Stimulated activated CD8-positive, alpha-beta memory T cell treated with anti-CD3 and anti-CD28 coated beads, Interleukin-15, amount 100 ng/mL, for 1 hour (primary cell): ENCODE measurements at places on chromosomes 4 and X.

DNA sequence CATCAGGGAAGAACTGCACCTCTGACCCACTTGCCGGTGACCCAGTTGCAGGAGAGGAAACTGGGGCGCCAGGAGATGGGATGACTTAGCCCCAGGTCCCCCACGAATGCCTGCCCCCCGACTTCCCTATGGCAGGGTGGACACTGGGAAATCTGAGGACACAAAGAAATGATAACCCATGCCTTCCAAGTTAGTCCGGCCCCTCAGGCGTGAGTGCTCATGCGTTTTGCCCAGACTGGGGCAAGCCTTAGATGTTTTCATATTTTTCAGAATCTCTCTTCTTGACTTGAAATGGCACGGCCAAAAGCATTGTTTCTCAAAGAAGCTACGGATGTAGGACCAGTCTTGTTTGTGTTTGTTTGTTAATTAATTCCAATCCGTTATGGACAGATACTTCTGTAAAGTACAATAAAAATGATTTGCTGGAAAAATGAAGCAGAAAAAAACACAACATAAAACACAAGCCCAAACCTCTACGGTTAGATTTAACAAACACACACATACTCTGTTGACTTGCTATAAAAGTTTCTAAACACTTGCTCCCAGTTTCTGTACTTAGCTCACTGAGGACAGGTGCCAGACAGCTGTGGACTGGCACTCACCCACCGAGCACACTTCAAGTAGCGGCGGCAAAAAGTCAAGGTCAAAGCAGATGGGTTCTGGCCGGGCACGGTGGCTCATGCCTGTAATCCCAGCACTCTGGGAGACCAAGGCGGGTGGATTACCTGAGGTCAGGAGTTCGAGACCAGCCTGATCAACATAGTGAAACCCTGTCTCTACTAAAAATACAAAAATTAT is 341.5 kb downstream of the BCOR start:
- no peak for DNase-seq

- DNase-seq, result no peak
Measured at GRCh38 chr4:176864238-176864637, 71.5 kb upstream of the VEGFC start.

- no peak for DNase-seq
Measured at GRCh38 chr4:140254651-140255299, 100.8 kb upstream of the MAML3 start.

DNA sequence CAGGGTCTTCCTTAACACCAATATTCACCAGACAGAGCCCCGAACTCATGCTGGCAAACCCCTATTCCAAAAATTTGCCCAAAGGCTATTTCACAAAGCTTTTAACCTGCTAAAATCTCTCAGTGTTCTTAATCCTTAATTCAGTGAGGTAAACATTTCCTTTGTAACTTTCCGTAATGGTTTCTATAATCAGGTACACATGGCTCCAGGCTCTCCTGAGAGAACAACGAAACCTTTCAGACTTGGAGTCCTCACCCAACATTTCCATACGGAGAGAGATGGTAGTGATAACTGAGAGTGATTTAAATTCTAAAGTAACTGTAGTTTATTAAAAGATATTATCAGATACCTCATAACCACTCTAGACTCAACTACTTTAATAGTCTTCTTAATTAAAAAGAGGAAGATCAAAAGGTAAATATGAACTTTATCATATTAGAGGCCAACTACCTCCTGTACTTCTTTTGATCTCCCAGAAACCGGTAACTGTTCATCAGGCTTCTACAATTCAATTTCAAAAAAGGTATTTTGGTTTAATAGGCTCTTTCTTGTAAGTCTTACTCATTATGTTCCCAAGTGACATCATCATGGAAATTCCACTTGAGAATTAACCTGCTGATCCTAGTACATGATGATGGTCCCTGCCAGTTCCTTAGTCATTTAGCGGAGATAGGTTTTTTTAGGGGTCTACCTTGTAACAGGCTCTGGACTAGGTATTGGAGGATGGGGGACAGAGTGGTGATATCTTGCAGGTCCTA is 91.4 kb upstream of the UCP1 start:
- no peak for DNase-seq

GRCh38 chr4:24895461-24895860 is 17.4 kb downstream of the CCDC149 start:
- no peak for DNase-seq

GRCh38 chrX:68175562-68175961 is 257.7 kb downstream of the OPHN1 start:
- no peak for DNase-seq

DNA sequence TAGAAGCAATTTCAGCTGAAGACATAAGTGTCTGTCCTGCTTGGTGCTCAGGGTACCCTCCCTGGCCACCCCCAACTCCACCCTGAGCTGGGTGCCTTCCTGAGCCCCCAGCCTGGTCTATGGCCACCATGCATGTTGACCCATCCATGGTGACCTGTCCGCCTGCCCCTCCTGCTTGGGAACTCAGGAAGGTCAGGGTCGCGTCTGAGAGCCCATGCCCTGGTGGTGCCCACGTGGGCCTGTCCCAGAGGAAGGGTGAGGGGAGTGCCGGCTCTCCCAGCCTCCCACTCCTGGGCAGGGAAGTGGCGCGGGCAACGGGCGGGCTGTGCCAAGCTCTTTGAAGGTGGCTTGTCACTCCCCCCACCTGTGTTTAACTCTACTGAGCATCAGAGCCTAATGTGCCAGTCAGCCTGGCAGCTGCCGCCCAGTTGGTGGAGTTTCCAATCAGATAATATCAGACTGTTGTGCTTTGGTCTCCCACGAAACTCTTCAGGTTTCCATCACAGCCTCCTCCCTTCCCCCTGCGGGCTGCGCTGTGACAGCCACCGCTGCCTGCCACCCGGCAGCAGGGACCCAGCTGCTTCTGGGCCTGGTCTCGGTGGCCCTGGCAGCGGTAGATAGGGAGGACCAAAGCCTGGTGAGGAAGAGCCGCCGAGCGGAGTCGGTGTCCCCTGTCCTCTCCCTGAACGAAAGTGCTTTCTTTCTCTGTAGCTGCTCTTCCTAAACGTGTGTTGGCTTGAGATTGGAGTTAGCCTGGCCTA is 4.8 kb downstream of the SH3BP2 start:
- DNase-seq, result no peak

- no peak for DNase-seq
Measured at GRCh38 chr4:127012549-127012948, 620.2 kb upstream of the INTU start.

DNA sequence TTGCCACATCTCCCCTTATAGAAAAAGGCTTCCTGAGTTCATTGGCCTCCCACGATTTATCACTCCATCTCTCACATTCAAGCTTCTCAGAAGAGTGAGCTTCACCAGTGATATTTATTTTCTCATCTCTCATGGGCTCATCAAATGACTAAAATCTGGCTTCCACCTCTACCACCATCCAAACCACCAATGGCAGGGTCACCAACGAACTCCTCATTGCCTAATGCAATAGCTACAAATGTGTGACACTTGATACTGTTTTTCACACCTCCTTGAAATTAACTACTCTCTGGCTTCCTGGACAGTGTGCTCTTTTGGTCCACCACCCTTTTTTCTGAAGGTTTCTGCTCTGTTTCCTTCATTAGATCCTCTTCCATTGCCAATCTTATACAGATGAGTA is 129.0 kb downstream of the SH2D1A start:
- DNase-seq, result no peak

GRCh38 chr4:182197611-182198010 is 45.6 kb upstream of the TENM3 start:
- no peak for DNase-seq

DNA sequence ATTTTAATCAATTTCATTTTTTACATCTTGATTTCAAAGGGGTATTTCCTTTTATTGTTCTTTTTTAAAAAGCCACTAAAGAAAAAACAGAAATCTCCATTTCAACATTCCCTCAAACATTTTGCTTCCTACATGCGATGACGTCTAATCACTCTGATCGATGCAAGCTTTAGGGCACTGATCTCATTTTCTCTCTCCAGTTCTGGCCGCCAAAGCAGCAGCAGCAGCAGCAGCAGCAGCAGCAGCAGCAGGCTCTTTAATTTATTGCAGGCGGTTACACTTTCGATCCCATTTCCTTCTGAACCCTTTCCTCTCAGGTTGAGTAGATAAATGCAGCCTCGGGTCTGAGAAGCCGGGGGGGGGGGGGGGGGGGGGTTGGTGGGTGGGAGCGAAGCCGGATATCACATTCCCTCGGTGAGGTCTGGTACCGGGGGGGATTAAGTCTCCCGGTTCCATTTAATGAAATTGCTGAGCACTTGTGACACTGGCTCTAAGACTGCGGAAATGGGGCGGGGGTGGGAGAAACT is 3.4 kb upstream of the PCDH7 start:
- DNase-seq, result no peak

DNA sequence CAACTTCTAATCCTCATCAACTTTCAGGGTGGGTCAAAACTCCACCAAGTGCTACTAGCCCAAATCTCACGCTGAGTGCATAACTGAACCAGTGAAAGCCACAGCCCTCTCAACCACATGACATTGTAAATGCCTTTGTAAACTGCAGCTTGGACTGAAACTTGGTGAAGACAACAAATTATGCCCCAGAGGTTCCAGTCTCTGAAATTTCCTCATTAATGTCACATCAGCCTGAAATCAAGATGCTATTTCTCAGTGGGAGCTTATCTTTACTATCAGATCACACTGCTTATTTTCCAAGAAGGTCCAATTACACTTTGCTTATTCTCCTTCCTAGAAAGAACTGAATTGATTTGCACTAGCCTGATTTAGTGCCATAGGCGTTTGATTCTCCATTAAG is 46.6 kb downstream of the SOWAHB start:
- DNase-seq, result no peak

- DNase-seq, result no peak
Measured at GRCh38 chr4:117847849-117848248, 186.4 kb upstream of the NDST3 start.

DNA sequence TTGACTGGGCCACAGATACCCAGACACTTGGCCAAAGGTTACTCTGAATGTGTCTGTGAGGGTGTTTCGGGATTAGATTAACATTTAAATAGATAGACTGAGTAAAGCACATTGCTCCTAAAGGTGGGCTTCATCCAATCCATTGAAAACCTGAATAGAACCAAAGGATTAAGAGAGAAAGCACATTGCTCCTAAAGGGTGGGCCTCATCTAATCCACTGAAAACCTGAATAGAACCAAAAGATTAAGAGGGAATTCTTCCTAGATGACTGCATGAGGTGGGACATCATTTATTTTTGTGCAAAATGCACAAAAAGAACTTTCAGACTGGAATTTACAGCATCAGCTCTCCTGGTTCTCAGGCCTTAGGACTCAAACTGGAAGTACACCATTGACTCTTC is 351.2 kb upstream of the PCDH10 start:
- no peak for DNase-seq

- DNase-seq, result no peak
Measured at GRCh38 chr4:138055890-138056289, 186.3 kb downstream of the SLC7A11 start.

- no peak for DNase-seq
Measured at GRCh38 chr4:145881576-145881975, 57.0 kb downstream of the ZNF827 start.

GRCh38 chr4:13888112-13888511 is 260.6 kb upstream of the BOD1L1 start:
- no peak for DNase-seq

GRCh38 chr4:47913861-47914219 is 543 bp downstream of the NFXL1 start:
- no peak for DNase-seq

GRCh38 chrX:111465669-111466068 is 45.8 kb upstream of the SERTM2 start:
- no peak for DNase-seq

DNA sequence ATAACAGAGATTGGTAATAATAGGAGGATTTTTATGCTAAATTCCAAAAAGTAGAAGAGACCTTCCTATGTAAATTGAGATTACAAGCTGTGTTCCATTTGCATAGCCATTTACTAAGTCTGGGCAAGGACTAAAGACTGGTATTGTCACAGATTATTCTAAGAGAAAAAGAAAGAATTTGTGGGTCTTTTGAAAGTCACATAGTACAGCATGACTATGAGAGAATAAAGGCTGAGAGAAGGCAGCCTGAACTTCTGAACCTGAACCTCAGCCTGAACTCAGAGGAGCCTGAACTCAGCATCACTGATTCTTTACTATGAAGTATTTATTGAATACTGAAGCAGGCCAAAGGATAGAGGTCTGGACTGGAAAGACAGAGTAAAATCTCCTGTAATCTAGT is 297.5 kb downstream of the STPG2 start:
- no peak for DNase-seq

DNA sequence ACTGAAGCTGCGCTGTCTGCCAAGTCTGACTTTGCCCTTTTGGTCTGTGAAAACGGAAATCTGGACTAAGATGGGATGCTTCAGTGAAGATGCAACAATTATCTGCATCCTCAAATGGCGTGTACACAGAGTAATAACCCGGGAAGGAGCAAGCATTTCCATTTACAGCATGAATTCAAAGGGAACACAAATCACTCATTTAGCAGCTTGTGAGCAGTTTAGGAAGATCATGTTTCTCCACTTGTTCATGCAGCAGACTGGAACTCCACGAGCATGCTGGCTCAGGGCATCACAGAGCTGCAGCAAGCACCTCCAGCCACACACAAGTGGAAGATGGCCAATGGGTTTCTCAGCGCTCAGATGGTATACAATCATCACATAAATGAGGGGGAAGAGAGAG is 175.5 kb downstream of the NLGN4X start:
- no peak for DNase-seq

- no peak for DNase-seq
Measured at GRCh38 chrX:368811-369562, 17.7 kb downstream of the PPP2R3B start.

DNA sequence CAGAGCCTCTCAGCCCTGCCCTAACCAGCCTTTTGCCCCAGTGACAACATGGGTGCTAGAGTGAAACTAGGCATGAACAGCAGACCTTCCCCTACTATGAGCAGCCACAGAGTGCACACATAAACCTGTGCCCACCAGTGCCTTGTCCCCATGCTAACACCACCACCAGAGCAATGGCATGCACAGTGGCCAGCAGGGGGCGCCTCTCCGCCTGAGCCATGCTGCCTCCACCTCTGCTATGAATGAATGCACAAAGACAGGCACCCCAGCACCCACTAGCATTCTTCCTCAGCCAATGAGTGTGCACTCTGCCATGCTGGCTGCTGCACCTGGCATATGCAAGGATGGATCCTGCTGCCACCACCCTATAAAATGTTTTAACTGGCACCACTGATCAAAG is 286.9 kb upstream of the FGF16 start:
- DNase-seq, result no peak

DNA sequence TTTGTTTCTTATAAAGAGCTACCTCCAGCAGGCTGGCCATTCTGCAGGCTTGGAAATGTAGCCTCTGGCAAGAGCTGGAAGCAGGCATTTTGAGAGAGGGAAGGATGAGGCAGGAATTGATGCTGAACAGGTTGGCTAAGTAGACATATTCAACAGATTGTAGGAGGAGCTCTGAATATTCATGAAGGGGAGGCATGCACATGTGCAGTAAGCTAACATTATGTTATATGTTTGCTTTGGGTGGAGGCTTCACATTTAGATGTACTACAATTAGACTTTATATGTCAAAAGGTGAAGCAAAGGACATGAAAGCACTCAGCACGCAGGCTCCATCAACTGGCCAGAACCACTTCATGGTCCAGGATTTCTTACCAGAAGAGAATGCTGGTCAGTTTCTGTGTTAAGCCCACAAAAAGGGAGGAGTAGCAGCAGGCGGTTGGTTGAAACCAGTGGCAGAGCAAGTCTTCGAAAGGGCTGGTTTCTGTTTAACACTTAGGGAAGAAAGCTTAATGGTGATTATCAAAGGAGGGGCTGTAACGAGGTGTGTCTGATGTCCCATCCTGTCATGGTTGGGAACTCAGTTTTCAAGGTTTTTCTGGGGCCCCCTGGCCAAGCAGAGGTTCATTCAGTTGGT is 54.8 kb downstream of the FGFBP1 start:
- no peak for DNase-seq

GRCh38 chr4:47642985-47643760 is 158.1 kb downstream of the ATP10D start:
- no peak for DNase-seq
